ENCODE measurements at places on chromosomes 11 and 22.

GRCh38 chr22:23219822-23220484, 39.6 kb downstream of the BCR start:
- no peak for DNase-seq

DNA sequence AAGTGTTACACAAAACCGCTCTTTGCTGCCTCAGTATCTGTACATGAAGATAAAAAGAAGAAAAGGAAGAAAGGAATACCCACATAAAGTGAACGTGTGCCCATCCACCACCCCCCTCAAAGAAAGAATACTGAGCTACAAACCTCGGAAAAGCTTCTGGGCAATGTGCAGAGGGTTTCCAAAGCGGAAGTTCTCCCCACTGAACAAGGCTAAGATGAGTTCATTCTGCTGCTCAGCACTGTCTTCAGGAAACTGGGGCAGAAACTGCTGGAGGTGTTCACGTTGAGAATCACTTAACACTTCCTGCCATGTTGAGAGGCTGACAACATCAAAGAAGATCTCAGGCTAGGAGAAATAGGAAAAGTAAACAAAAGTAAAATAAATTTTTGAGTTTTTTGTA, 6.9 kb downstream of the NFRKB start:
- DNase-seq = no peak

- DNase-seq = no peak
Observed at GRCh38 chr11:126739499-126740145, 260.9 kb downstream of the KIRREL3 start.

DNA sequence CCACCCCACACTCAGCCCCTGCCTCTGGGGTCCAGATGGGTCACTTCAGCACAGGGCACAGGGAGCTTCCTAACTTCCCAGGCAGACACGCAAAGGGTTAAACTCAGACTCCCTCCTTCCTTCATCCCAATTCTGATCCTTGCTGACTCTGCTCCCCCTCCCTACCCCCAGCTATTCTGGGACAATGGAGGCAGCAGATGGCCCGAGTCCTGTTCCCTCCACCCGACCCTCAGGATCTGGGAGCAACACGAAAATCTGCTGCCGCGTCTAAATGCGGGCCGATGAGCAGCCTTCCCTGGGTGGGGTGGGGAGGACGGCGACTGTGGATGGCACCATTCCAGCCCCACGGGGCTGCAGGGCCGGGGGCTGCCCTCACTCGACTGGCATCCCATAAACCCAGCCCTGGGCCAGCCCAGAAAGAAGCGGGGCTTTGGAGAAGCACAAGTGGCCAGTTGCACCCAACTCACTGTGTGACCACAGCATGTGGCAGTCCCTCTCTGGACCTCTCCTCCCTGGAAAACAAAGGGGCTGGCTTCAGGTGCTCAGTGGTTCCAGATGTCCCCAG, 18.7 kb downstream of the MFNG start:
- DNase-seq = no peak

GRCh38 chr11:47950396-47950795, 30.0 kb upstream of the PTPRJ start:
- DNase-seq = no peak

DNA sequence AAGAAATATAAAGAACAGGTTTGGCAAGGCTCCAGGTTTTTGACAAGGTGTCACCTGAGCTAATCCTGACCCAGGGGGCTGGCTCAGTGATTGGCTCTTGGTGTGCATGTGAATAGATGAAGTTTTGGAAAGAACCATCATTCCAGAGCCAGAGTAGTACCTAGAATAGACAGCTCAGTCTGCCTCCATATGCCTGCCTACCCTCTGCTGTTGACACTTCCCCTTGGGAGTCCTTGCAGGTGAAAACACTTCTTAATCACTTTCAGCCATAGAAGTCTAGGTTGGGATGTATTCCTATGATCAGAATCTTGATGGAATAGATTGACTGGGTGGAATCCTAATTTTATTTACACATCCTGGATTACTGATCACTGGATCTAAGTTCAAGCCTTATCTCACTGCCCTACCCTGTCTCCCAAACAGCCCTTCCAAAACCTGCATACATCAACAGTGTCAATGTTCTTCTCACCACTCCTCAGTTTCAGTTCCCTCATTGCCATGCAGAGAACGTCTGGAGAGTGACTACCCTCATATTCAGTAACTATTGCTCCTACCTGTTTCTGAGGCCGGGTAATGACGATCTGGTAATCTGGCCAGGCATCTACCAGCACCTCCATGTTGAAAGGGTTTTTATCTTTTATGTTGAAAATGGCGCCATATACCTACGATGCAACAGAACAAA, 6.7 kb downstream of the GLYATL2 start:
- DNase-seq = no peak

GRCh38 chr11:20963596-20963995, 294.2 kb downstream of the NELL1 start:
- no peak for DNase-seq

DNA sequence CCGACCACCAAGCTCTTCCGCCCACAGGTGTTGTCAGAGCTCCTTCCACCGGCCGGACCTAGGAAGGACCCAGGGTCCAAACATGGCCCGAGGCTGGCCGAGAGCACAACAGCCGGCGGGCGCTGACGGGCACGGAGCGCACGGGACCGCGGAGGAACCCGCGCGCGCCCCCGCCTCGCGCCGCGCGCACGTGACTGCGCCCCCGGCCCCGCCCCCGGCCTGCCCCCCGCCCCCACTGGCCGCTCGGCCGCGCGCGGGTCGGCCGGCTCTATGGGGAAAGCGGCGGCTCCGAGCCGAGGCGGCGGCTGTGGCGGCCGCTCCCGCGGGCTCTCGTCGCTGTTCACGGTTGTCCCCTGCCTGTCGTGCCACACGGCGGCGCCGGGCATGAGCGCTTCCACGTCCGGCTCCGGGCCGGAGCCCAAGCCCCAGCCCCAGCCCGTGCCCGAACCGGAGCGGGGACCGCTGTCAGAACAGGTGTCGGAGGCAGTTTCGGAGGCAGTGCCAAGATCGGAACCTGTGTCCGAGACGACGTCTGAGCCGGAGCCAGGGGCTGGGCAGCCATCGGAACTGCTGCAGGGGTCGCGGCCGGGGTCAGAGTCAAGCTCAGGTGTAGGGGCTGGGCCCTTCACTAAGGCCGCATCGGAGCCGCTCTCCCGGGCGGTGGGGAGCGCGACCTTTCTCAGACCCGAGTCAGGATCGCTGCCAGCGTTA, at the start of gene OSBP2:
OSBP2 (plus strand) TSS at position 235 of the 711 bp plus-strand sequence; CDS start at position 271, 36 bp downstream.
- peak; percentile 56 for DNase-seq

DNA sequence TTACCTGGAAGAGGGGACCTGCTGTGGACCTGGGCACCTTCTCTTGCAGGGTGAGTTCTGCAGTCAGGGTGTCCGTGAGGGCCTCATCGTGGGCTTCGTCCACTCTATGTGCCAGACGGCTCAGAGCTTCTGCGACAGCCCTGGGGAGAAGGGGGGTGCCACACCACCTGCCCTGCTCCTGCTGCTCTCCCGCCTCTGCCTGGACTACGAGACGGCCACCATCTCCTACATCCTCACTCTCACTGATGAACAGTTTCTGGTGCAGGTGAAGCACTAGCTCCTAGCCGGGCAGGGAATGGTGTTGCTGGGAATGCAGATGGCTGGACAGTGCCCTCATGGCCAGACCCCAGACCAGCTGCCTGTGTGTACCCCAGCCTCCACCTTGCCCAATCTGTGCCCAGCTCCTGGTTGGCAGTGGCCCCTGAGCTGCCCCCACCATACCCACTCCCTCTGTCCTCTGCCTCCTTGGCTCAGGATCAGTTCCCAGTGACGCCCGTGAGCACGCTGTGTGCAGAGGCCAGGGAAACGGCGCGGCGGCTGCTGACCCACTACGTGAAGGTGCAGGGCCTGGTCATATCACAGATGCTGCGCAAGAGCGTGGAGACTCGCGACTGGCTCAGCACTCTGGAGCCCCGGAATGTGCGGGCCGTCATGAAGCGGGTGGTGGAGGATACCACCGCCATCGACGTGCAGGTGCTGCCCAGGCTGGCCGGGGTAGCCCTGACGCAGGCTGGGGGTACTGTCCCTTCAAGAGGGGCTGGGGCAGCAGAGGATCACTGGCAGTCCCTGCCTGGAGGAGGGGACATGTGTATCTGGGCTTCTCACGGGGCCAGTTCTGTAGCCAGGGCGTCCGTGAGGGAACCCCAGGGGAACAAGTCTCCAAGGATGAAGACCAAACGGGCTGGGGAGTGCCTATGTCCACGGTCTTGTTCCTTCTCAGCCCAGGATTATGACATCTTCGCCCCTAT, 2.2 kb upstream of the TM7SF2 start:
- no peak for DNase-seq

- no peak for DNase-seq
Observed at GRCh38 chr11:129700701-129701100, 114.9 kb upstream of the TMEM45B start.

- DNase-seq = no peak
Observed at GRCh38 chr11:29310725-29311342, 706.0 kb downstream of the KCNA4 start.

GRCh38 chr11:64619196-64619595, 28.2 kb downstream of the SLC22A12 start:
- no peak for DNase-seq

DNA sequence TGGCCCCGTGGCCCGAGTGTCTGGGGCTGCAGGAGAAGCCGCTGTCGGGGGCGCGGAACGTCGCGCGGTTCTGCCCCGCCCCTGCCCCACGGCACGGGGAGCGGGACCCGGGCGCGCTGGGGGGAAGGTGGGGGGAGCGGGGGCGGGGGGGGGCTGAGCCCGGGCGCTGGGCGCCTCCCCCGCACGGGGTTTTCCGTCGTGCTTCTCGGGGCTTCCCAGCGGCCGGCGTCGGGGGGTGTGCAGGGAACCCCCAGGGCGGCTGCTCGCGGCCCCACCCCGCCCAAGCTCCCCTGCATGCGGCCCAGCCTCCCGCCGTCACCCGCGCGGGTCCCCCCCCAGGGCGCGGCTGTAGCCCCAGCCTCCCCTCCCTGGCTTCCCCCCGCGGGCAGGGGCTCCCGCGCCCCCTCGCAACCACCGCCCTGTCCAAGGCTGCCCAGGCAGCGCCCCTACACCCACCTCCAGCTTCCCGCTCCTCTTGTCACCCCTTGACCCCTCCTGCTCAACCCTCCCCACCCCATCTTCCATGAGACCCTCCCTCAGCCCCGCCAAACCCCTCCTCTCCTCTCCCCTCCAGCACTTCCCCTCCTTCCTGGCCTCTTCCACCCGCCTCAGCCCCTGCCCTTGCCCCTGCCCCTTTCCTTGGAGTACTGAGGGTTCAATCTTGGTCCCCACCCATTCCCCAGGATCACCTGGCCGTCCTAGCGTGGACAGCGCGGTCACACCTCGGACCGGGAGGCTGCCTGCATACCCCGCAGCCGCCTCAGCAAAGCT, 1.7 kb downstream of the IL17REL start:
- no peak for DNase-seq

- no peak for DNase-seq
Observed at GRCh38 chr22:45150139-45150538, 13.6 kb upstream of the NUP50 start.

GRCh38 chr22:41234815-41235695, 5.7 kb downstream of the CHADL start:
- DNase-seq = no peak

DNA sequence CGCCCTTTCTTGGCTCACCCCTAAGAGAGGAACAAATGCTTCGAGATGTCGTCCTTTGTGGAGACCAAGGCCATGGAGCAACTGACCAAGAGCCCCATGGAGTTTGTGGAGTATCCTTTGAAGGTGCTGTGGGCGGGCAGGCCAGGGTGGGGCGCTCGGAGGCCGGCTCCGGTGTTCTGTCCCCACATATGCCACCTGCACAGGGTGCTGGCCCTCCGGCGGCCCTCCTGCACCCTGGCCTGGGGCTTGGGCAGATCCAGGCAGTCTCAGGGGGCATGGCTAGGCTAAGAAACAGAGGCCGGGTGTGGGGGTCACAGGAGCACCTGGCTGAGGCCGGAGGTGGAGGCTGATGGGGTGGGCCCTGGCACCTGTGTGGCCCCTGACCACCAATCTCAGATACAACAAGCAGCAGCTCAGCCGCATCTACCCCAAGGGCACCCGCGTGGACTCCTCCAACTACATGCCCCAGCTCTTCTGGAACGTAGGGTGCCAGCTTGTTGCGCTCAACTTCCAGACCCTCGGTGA, 10.3 kb downstream of the PLCB3 start:
- DNase-seq = no peak

DNA sequence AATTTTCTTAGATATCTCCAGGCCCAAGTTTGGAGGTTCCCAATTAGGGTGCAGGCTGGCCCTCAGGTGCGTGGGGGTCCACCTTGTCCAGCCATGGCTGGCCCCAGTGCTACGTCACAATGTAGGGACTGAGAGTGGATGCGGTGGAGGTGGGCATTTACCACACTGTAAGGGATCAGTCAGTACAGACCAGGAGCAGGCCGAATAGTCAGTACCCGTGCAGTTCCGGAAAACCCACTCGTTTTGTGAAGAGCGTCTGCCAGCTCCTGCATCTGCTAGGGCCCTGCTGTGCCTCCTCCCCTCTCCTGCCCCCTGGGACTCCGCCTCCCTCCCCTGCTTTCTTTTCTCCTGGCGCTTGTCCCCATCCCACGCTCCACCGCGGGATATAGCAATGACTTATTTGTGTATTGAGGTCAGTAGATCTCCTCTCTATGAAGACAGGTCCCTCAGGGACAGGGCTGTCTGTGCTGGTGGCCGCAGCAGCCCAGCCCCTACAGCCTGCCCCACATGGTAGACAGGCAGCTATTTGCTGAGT, 50.4 kb upstream of the SEPTIN5 start:
- no peak for DNase-seq

- peak; percentile 83 for DNase-seq
Observed at GRCh38 chr11:61021661-61022212, 50.3 kb downstream of the CD6 start.

GRCh38 chr22:43850529-43850928, 11.8 kb downstream of the SULT4A1 start:
- no peak for DNase-seq

GRCh38 chr22:19641254-19641982, 72.9 kb upstream of the SEPTIN5 start:
- DNase-seq = peak; percentile 85

GRCh38 chr11:73399159-73399590, 23.0 kb downstream of the RELT start:
- DNase-seq = no peak

GRCh38 chr11:62245271-62245753, 3.3 kb downstream of the SCGB1D2 start:
- peak; percentile 73 for DNase-seq

DNA sequence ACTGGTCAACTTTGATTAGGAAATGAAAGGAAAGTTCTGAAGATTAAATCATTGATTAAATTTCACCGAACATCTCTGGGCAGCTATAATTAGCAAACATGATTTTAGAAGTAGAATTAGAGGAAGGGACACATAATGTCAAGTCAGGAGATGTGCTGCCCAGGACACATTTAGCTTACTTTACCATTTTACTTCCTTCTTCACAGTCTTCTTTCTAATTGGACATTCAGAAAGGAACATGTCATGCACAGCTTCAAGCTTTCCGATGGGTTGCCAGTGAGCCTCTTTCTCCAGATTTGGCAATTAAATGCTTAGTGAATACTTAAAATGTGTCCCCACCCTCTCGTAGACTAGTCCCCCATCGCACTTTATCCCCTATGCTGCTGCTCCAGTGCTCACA, 234.7 kb downstream of the FAM76B start:
- DNase-seq = no peak

GRCh38 chr22:49937758-49938564, 19.5 kb downstream of the CRELD2 start:
- no peak for DNase-seq

All from WTC11 (cell line).